ENCODE measurements at places on chromosomes 5 and 9.

- DNase-seq: no peak
Measured at GRCh38 chr5:66639037-66639436, 42.8 kb downstream of the MAST4 start.

- no peak for DNase-seq
Measured at GRCh38 chr5:5026409-5026785, 113.7 kb upstream of the ADAMTS16 start.

DNA sequence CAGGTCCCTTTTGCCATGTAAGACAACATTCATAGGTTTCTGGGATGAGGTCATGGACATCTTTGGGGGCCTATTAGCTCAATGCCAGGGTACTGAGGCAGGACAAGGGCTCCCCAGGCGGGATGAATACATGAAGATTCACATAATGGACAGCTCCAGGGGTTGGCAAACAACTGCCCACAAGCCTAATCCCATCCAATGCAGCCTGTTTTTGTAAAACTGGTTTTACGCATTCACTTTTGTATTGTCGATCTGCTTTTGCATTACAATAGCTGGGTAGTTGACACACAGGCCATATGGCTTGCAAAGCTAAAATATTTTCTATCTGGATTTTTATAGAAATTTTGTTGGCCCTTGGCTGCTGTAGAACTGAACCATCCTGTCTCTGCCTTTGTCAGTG, 248.5 kb upstream of the PANK3 start:
- DNase-seq: no peak

DNA sequence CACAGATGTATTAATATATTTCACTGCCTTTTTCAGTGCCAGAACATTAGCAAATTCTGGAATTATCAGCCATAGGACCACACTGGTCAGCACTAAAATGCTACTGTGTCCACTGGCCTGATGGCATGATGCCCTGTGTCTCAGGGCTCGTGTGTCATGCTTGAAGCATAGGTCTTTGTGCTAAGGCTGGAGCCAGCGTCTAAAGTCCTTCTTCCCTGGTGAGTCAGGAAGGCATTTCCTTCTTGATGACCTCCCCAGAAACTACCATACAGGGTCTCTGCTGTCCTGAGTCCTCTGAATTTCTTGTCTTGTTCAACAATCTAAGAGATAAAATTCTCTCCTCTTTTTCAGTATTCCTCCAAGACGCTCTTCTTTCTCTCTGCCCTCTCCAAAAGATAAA, 489.9 kb downstream of the PSAT1 start:
- no peak for DNase-seq

GRCh38 chr5:143605403-143606005, 202.0 kb upstream of the NR3C1 start:
- DNase-seq: no peak

GRCh38 chr9:87681271-87682061, 44.5 kb upstream of the CTSL start:
- DNase-seq: no peak

- DNase-seq: no peak
Measured at GRCh38 chr9:16950051-16950450, 79.6 kb upstream of the BNC2 start.

All from NCI-H2029 (cell line).